Kidney epithelial cell (primary cell): ENCODE measurements at places on chromosomes 4 and X. TPM values are rescaled to one million over a fixed set of nuclear protein-coding genes. Genes with fewer than 3 reads are reported as not detected.

DNA sequence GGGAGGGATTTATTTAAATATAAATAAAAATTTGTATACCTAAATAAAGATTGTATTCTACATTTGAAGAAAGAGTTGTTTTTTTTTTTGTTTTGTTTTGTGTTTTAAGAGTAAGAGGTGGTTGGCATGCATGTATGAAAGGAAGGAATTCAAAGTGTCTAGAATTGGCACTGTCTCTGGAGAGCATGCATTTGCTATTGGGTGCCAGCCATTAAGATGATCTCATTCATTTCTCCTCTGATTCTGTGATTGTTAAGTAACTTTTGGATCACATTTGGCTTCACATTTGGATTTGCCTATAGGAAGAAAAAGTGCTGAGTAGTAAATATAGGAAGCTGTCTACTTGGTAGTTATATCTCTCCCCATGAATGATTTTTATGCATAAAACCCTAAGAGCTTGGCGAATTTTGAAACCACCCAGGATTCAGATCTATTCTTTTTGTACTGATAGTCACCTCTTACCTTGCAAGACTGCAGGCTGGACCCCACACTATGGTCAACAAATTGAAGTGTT is 7.8 kb upstream of the BOD1L1 start:
- no peak for DNase-seq

GRCh38 chr4:185015108-185015507 is 3.2 kb upstream of the HELT start:
- DNase-seq = no peak

DNA sequence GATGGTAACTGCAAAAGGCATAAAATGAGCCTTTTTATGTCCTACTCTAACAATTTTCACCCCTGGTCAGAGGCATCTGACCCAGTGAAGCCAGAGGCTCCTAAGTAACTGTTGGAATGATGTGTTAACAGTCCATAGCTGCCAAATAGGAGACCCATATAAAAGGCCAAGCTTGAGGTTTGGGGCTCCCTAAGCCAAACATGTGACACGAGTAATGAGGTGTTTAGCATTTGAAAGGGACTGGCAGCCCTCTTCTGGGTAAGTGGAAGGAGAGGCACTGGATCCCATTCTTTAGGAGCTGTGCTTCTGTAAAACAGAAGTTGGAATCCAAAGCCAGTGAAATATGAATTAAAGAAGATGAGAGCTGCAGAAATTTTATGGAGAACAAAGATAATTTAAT is 100.6 kb upstream of the PNPLA4 start:
- DNase-seq = no peak

DNA sequence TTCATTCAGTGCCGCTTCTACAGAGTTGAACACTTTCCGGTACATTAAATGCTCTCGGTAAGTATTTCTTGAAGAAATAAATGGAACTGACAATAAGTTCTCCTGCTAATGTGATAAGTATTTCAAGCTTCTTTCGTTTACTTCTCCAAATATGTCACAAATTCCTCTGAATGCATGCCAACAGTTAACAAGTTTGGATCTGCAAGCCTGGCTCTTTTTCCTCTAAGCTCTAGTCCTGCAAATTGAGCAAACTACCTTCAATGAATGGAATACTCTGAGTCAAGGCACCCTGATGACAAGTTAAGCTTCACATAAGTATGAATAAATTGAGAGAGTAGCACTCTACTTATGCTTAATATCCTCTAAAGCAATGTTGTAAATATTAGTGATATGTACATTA is 403.6 kb downstream of the PDGFC start:
- no peak for DNase-seq

GRCh38 chrX:134734466-134734952 is 76.2 kb upstream of the PLAC1 start:
- DNase-seq = no peak

DNA sequence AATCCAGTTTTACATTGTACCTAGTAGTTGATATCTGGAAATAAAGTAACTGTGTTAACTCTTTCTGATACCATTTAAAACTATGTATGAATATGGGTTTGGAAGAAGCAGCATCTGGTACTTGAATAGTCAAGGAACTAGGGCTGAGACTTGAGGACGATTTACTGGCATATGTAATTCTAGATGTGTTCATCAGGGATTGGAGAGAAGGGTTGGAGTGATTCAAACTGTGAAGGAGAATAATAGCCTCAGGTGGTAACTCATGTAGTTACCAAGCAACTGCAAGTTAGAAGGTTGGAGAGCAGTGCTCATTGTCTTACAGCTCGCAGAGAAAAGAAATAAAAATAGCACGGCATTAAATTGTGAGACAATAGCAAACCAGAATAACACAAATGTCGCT is 29.5 kb upstream of the TXLNG start:
- DNase-seq = no peak

- DNase-seq = peak; percentile 49
Measured at GRCh38 chr4:68451246-68452211, 4.3 kb downstream of the TMPRSS11E start.

GRCh38 chrX:39513836-39514235 is 583.9 kb downstream of the BCOR start:
- no peak for DNase-seq

GRCh38 chr4:109432203-109432602 is 1.4 kb upstream of the SEC24B start:
- no peak for DNase-seq

DNA sequence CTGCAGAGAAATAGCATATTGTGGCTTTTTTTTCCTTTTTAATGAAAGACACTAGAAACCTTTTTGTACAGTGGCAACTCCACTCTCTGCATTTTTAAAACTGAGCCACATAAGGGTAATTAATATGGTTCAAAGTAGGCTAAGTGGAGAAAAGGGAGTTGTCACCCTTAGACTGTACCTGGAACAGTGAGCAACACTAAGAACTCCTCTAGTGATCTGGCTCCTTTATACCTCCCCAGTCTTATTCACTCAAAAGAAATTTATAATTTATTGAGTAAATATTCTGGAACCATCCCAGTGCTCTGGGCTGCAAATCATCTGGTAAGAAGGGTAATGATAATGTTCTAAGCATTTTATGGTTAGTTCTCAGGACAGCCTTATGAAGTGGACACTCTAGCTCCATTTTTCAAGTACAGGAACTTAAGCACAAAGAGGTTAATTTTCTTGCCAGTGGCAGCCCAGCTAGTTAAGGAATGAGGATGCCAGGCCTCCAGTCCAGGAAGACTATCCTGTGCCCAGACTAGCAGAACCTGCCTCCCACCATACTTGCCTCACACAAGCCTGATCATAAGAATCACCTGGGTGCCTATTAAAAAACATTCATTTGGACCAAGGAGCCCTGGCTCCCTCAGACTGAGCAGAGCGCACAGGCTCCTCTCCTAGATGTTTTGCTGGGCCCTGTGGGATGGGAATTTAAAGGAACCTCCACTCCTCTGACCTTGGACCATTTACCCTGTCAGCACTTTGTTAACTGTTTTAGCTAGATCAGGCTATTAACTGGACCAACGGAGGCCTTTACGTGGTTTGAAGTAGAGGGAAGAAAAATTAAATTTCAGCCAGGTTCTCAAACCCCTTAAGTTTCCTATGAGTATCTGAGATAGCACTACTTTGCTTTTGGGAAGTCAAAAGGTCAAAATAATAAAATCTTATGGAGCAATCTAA is 102.6 kb downstream of the PDE5A start:
- DNase-seq = no peak

Gene NEXMIF
- 0.21 TPM in 2 replicates for total RNA-seq

Gene ESX1
- not detected in 2 replicates for total RNA-seq

Gene GPR173
- total RNA-seq = 4.8 and 6.4 TPM in 2 replicates

Gene FAT4
- 2.9 and 3.0 TPM in 2 replicates for total RNA-seq

Gene SLBP
- 66.0 and 74.8 TPM in 2 replicates for total RNA-seq

Gene PAK3
- 2.3 and 3.0 TPM in 2 replicates for total RNA-seq
